NCI-H1092 treated with DMSO at 0.1 percent for 48 hours (cell line): ENCODE measurements at places on chromosomes 5 and 9.

GRCh38 chr9:111276431-111277128, 53.4 kb downstream of the OR2K2 start:
- no peak for DNase-seq

DNA sequence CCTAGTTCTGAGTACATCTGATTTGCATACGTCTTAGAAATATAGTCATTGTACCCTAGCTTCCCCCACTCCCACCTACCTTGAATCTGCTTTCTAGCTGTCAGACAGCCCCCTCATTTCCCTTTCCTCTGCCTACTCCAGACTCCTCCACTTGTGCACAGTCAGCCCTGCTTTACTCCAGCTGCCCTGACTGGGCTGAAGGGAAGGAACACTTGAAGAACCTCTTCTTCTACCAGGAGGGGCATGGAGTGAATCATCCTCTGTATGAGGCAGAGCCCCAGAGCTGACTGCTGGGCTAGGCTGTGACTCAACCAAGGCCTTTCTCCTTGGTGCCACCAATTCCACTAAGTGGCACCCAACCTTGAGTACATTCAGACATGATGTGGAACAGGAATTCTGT, 18.1 kb upstream of the ZFR start:
- no peak for DNase-seq

DNA sequence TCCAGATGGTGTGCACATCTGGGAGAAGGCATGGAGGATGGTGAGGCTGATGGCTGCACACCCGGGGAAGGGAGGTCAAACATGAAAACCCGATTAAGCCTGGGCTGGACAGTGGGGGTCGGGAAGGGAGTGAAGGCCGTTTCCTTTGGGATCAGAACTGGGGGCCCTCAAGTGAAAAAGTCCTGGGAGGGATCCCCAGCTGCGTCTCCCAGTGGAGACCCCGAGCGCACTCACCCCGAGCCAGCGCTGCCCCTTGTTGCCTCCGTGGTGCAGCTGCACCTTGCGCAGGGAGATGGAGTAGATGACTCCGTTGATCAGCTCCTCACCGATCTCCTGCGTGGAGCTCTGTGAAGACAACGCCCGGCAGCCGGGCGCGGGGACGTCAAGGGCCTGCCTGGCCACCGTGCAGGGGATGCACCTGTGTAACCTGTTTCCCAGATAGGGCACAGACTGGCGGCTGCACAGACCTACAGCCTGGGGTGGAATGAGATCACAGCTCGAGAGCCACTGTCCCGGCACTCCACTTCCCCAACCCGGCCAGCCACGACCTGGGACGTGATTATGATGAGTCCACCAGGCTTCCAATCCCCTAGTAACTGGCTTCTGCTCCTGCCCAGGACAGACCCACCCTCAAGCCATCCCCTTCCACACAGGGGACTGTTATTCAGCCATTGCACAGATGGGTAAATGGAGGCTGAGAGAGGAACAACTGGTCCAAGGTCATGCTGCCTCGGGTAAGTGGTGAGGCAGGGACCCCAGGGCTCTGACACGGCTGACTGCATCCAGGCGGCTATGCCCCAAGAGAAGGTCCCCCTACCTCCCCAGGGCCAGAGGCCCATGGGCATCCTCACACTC, 9.0 kb downstream of the RALGDS start:
- DNase-seq: no peak

GRCh38 chr9:121910491-121911040, 182.5 kb downstream of the TTLL11 start:
- no peak for DNase-seq

DNA sequence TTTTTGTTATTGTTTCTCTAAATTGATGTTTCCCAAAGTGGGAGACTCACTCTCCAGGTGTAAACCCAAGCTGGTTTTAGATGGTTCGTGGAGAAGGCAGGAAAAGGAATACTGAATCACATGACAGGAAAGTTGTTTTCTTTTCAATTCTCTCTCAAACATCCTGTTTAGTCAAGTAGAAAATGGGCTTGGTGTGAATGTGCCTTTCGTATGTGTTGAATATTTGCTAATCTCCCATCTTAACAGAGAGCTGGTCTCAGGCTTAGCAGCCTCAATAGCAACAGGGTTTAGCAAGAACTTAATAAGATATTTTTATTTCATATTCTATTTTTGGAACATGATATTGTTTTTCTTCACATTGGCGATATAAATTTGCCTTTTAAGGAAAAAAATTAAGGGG, 119.7 kb downstream of the INSYN2B start:
- DNase-seq: no peak

- no peak for DNase-seq
These were observed 2.3 kb downstream of the UHRF2 start for GRCh38 chr9:6415266-6415665.

DNA sequence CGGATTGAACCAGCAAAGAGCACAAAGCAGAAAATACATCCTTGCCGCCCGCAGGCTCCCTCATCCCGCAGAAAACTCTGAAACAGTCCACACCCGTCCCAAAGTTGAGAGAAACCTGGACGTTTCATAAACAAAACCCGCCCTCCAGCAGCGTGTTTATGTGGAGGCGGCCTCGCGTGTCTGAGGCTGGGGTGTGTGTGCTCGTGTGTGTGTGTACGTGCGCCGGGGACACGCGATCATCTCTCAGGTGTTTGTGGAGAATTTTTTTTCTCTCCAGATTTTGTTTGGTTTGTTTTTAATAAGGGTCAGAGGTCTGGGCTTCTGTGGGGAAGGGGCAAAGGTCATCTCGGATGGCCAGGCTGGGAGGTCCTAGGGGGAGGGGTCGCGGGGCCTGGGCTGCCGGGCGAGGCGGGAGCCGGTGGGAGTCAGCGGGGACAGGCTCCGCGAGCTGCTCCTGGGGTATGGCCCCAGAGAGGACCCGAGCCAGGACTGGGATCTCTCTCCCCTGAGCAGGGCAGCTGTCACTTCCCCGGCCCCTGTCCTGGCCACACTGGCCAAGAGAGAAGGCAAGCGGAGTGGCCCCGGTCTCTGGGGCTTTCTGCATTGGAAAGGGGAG, 206.4 kb downstream of the C9orf50 start:
- DNase-seq: peak; percentile 21

GRCh38 chr9:136964833-136965422, 12.4 kb upstream of the PTGDS start:
- DNase-seq: no peak

DNA sequence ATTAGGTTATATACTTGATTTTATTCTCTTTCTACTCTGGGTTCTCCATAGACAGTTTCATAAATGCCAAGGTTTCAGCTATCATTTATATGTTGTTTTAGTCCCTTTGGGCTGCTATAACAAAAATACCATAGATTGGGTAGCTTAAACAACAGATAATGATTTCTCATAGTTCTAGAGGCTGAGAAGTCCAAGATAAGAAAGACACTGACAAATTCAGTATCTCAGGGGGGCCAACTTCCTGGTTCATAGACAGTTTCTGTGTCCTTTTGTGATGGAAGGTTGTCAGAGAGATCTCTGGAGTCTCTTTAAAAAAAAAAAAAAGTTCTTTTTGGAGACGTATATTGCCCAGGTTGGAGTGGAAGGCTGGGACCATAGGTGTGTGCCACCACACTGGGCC, 113.3 kb downstream of the SCAMP1 start:
- no peak for DNase-seq

- no peak for DNase-seq
These were observed 5.0 kb downstream of the STC2 start for GRCh38 chr5:173323106-173323798.

- DNase-seq: no peak
These were observed 63.5 kb downstream of the MPDZ start for GRCh38 chr9:13215791-13216554.

DNA sequence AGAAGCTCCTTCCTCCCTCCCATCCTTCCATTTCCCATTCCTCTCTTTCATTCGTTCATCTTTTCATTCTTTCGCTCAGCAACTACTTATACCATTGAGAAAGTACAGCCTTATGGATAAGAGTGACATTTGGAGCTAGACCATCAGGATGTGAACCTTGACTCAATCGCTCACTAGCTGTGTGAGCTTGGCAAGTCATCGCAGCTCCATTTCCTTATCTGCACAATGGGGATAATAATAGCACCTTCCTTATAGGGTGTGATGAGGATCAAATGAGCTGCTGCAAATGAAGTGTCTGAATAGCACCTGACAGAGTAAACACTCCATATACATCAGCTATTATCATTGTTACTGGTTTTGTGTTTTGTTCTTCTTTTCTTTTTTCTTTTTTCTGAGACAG, 28.1 kb upstream of the SYNPO start:
- DNase-seq: no peak

- no peak for DNase-seq
These were observed 46.5 kb downstream of the PIP5K1B start for GRCh38 chr9:68751556-68751955.

- no peak for DNase-seq
These were observed 4.7 kb upstream of the PSMB7 start for GRCh38 chr9:124419832-124420489.

GRCh38 chr9:136670576-136671253, 8.0 kb downstream of the EGFL7 start:
- DNase-seq: no peak

GRCh38 chr5:53932351-53932750, 371.9 kb downstream of the NDUFS4 start:
- DNase-seq: no peak

GRCh38 chr9:126527109-126527825, 86.5 kb upstream of the LMX1B start:
- DNase-seq: no peak

GRCh38 chr5:159850160-159850559, 66.1 kb upstream of the ADRA1B start:
- no peak for DNase-seq

- no peak for DNase-seq
These were observed 40.6 kb downstream of the PHAX start for GRCh38 chr5:126641387-126641786.

DNA sequence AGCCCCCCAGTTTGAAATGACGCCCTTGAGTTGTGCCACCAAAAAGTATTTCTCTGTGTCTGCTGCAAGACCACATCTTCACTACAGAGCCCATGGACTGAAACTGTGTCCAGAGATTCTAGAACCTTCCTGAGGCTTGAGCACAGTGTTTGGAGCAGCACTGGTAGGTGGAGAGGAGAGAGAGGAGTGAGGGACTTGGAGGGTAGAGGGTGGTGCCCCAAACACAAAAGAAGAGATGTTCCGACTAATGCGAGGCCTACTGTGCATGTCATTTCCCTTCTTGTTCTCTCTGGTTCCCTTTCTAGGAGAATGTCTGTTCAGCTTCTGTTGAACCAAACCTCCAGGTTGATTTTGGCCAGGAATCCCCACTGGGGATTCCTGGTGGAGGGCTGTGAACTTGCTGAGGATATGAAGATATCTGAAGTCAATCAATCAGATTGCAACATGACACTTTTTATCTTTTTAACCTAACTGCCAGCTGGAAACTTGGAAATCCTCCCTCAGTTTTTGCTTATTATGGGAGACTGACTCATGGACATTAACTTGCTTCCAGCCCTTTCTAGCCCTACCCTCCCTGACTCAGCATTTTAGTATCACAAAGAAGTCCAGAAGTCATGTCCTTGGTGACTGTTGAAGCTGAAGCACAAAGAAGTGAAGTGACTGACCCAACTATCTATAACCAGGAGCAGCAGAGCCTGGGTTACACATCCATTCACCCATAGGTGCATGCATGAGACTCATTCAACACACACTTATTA, 154.5 kb downstream of the NR3C1 start:
- no peak for DNase-seq

GRCh38 chr5:78738104-78738503, 89.5 kb upstream of the LHFPL2 start:
- DNase-seq: no peak

DNA sequence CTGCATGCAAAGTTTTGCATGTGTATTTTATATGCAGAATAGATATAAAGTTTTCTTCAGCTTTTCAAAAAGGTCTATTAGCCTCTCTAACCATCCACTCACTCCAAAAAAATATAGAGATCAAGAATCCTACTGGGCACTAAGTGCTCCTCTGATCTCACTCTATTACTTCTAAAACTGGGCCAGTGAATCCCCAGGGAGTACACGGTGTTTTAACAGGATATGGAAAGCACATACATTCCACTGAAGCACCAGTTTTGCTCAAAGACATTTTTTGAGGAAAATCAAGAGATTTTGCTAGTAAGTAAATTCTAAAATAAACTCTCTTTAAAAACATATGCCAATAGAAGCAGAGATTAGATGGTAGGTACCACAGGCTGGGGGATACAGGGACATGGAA, 95.2 kb downstream of the DEPDC1B start:
- DNase-seq: no peak

GRCh38 chr9:97848480-97849237, 4.4 kb upstream of the FOXE1 start:
- DNase-seq: no peak

GRCh38 chr5:109192027-109192426, 217.7 kb downstream of the PJA2 start:
- no peak for DNase-seq

GRCh38 chr9:4416467-4416866, 73.8 kb upstream of the SLC1A1 start:
- DNase-seq: no peak
